ENCODE measurements at places on chromosomes 16 and 17. TPM values are rescaled to one million over a fixed set of nuclear protein-coding genes. Genes with fewer than 3 reads are reported as not detected.
A peak's percentile ranks its signal among the peaks of the same experiment; 100 is the strongest.

The KRT23 gene
- total RNA-seq = 1.1 TPM

GRCh38 chr17:77857613-77858012 is 100.9 kb upstream of the TNRC6C start:
- no peak for DNase-seq

DNA sequence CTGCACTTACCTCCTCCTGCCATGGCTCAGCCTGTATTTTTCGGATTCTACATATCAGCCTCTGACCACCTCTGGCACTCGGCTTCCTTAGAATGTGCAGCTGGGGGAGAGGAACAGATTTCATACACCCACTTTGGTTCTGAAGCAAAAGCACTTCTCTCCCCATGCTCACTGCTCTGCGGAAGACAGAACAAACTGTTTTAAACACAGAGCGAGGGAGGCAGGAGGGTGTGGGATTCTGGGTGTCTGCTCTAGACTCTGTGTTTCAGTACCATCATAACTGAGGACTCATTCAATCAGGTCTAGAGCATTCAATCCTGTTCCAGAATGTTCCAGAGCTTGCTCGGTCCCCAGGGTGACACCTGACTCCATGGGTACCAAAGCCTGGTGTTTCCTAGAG is 239.1 kb downstream of the GRIN2A start:
- DNase-seq = no peak

DNA sequence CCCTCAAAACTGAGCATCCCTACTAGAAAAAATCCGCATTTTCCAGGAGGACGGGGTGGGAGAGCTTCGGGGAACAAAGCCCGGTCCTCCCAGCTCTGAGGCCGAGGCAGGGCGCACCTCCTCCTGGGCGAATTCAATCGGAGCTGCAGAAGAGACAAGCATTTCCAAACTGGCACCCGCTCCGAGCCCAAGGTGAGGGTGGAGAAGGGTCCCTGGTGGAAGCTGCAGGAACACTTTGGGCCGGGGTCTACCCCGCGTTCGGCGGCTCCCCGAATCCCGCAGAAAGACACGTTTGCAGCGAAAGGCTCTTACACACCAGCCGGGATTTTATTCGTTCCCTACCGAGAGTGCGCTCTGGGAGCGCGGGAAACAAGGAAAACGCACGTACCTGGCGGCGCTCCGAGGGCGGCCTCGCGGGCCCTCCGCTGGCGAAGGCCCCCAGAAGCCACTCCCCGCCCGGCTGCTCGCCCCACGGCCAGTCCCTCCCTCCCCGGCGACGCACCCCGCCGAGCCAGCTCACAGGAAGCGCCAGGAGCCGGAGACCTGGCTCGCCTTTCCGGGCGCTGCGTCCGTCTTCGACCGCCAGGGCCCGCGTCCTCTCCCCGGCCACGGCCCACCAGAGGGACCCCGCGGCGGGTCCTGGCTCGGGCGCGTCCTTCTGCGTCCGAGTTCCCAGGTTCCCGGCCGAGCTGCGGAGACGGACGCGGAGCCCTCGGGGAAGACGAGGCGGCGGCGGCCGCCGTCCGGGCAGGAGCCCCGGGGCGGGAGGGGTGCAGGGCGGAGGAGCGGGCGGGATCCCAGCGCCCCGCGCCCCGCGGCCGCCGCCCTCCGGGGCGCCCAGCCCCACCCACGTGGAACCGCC is 49.8 kb upstream of the BAHCC1 start:
- DNase-seq = peak; percentile 89

DNA sequence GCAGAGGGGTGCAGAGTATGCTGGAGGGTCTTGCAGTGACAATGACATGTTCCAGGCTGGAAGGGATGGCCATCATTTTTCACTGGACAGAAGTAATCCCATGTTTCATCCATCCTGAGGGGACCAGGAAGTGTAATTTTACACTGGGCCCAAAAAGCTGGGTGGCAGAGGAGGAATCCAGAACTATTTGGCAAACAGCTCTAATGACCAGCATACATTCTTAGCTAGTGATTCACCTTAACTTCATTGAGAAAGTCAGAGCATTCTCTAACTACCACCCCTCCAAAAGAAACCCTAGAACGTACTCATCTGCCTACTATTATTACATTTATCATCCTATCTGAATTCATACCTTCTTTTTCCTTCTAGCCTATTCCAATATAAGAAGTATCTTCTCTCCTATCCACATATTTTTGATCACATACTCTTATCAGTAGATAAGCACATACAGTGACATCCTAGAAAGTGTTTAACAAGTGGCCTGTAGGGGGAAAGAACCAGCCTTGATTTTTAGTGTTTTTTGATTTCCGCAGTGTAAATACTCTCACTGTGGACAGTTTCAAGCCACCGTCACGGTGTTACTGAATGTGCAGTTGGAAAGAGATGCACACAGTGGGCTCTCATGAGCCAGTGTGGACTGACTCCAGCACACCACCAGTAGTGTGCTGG is 118.1 kb downstream of the FTO start:
- DNase-seq = no peak

The MPV17L gene
- 4.3 TPM for total RNA-seq

GRCh38 chr17:32909787-32910369 is 18.1 kb upstream of the TMEM98 start:
- peak; percentile 91 for DNase-seq

DNA sequence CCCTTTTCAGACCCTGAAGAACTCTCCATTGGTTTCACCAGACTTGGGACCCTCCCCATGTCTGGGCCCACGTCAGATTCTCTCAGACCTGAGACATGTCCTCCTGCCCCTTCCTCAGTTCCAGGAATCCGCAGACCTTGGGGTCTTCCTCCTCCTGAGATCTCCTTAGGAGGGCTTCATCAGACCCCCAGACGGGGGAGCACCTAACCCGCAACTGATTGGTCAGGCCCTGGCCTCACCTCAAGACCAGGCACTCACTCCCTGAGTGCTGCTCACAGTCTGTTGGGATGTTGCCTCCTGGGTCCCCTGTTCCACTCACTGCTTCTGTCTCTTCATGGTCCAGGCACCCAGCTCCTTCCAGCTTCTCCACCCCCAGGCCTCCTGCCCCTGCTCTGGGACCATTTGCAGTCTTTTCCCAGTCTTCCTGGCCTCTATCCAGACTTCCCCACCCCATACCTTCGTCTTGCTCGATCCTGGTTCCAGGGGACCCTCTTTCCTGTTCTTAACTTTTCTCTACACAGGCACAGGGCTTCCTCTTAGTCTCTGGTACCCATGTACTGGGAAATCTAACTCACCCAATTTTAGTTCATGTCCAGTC is 1.2 kb downstream of the GID4 start:
- DNase-seq = no peak

The CSNK2A2 gene
- 28.7 TPM for total RNA-seq
